ENCODE measurements at places on chromosomes 2 and 18. TPM values are rescaled to one million over a fixed set of nuclear protein-coding genes. Genes with fewer than 3 reads are reported as not detected.

CABLES1 gene
- 40.5 TPM for total RNA-seq

- no peak for DNase-seq
Observed at GRCh38 chr18:33212363-33212762, 228.2 kb downstream of the CCDC178 start.

DNA sequence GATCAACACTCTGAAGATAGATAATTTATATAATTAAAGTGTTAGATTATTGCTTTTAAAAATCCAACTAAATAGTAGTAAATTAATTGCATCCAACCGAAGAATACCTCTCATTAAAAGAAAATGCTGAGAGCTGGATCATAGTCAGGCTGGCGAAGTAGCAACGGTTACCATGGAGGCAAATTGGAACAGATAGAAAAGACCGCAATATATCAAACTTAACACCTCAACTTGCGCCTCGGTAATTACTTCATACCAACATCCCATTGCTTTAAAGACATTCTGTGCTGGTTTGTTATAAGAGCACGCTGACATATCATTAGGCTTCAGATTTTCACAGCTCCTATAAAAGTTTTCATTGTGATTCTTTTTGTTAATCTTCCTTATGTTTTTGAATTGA, 183.8 kb upstream of the ZC3H15 start:
- no peak for DNase-seq

GBX2 gene
- total RNA-seq: not detected

GRCh38 chr2:122500316-122501105, 745.1 kb downstream of the TSN start:
- DNase-seq: no peak

Measured in kidney (tissue), 22 donors.